ENCODE measurements at places on chromosomes 3 and 15.

DNA sequence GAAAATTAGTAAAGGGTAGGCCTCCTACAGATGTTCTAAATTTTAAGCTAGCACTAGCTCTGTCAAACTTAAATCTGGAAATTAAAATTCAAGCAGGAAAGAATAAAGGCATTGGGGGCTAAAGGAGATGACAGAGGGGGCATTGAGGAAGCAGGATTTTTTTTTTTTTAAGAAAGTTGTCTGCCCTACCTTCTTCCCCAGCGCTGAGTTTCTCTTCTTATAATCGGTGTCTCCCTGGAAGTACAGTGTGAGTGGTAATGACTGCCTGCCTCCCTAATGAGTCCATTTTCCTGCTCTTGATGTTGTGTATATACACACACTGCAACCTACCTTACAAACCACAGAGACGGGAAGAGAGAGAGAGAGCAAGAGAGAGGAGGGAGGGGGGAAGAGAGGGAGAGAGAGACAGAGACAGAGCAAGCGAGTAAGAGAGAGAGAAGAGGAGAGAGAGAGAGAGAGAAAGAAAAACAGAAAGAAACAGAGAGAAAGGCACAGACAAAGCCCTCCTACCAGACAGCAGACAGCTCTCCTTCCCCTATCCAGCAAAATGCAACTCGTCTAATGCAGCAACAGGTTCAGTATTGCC, 47.0 kb downstream of the ZBTB20 start:
- DNase-seq: no peak

DNA sequence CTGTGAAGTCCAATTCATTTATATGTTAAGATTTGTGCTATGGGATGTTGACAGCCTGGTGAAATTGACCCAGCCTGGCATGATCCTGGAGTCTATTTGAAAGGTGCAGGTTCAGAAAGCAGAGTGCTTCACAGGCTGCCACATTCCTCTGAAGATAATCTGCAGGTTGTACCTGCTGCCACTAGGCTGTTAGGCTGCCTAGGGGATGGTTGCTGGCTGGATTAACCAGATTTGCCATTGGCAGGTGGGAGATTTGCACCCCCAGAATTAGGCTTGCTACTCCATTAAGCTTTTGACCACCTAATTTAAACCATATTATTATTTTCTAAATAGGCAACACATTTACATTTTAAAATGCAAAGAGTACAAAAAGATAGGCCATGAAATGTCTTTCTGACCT, 85.8 kb upstream of the RASGRP1 start:
- no peak for DNase-seq

DNA sequence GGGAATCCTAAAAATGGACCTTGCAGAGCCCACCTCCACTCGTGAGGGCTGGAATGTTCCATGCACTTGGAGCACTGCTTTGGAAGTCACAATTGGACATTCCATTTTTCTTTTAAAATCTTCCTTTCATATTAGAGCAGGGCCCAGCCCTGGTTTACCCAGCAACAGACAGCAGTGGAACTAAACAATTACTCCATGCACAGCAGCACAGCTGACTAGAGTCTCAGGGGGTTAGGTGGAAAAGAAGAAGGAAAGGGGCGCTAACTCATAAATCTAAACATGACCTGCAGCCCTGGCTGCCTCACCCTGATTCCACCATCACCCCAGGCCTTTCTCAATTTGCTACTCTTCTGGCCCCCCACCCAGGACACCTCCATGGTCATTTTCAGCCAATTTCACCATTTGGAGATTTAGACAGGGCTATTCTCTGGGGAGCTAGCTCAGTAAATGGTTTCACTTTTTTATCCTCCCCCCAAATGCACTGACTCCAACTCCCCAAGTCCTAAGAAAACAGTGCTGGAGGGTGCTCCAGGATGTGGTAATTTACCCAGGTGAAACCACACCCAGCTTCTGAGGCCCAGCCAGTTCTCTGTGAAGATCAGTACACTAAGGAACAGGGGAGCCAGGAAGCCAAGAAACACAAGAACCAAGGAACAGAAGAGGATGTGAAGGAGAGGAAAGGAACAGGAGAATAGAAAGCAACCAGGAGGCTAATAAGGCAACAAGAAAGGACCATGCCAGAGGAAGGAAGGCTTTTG, 1.6 kb upstream of the LRRC31 start:
- DNase-seq: no peak

DNA sequence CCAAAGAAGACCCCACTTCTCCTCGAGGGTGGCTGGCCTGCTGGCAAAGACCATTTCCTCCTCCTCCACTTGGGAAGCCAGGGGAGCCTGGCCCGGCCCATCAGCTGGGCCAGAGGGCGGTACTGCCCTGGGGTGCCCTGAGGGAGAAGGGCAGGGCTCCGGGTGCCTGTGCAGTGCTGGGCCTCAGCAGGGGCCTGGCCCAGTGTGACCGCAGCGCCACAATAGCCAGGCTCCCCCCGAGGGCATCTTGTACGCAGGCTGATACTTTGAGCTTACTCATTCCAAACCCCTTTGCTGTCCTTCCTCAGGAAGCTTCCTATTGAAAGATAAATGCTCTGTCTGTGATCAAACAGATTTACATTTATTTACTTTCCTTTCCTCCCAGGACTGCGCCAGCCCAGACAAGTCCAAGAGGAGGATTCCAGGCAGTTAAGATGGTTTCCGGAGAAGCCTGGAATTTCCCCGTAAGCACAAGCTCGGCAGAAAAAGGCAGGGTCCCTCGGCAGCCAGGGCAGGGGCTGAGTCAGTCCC, 240.1 kb downstream of the XXYLT1 start:
- DNase-seq: no peak

GRCh38 chr3:43906849-43907507, 216.2 kb downstream of the ABHD5 start:
- no peak for DNase-seq

DNA sequence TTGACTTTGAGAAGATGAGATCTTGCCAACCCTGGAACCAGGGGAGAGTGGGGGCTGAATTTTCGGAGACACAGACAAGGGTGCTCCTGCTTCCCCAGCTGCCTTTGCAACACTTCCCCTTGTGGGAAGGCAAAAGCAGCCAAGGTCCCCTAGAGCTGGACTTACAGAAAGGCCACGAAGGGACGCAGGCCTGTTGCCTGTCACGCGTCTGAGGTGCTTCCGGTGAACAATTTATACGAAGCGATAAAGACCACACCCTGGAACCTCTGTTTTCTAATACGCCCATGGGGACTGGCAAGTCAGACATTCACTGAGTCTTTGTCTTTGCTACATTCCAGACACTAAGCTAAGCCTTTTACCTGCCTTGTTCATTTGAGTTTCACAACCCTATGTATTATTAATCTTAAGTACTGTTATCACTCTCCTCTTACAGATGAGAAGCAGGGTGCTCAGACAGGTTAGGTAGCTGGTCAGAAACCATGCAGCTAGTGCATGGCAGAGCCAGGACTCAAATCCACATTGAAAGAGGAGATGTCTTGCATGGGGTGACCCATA, 13.2 kb downstream of the MEGF11 start:
- DNase-seq: no peak

DNA sequence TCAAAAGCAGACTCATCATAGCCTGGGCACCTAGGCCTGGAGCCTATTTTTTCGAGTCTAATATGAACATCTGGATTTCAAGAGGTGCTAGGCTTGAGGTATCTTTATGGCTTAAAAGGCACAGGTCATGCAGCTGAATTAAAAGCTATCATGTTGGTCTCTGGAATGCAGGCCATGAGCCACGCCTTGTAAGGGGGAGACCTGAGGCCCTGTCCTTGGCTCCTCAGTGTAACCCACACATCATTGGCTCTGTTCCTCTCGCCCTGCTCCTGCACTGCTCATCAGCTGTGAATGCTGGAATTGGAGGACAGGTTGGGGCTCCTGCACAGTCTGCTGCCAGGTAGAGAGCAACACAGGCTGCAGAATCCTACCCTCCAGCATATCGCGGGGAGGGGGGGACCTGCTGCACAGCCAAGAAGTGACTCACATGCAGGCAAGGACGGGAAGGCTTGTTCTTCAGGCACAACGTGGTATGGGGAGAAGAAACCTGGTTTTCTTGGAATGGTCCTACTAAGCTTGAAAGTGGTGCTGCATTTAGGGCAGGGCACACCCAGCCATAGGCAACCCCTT, 146.0 kb downstream of the CHST2 start:
- DNase-seq: no peak

DNA sequence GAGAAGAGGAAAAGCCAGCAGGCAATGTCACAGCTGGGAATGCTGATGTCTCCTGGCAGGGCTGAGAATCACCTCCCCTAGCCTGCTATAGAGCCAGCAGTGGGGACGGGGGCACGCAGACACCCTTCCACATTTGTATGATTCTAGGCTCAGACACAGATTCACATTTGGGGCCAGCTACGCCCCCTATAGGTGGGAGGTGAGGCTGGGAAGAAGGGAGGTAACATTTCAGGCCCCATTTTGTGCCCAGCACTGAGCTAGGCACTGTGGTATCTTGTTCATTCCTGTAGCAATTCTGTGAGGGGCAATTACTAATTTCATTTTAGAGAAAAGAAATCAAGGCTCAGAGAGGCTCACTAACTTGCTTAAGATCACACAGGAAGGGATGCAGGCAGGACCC, 15.9 kb upstream of the ACAD9 start:
- DNase-seq: no peak

DNA sequence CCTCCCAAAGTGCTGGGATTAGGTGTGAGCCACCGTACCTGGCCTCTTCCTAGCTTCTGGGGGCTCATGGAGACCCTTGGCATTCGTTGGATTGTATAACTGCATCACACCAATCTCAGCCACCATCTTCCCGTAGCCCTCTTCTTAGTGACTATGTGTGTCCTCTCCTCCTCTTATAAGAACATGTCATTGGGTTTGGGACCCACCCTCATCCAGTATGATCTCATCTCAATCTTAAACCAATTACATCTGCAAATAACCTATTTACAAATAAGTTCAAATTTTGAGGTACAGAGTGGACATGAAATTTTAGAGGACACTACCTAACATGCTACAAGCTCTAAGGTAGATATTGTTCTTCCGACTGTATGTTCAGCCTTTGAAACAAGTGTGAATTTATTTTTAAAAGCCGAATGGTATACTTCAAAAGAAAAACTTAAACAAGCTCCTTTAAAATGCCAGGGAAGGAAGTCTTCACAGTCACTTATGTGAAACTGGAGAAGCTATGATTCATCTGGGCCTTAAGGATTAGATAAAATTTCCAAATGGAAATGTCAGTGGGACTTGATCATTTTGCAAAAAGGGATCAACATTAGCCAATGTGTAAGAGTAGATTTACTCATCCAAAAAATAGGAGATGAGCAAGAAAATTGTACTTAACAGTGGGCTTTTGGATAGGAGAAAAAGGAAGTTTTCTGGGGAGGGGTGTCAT, 225.7 kb downstream of the MEX3B start:
- no peak for DNase-seq

- no peak for DNase-seq
Measured at GRCh38 chr3:52047295-52047960, 8.9 kb downstream of the DUSP7 start.

GRCh38 chr3:34078418-34078817, 280.0 kb downstream of the PDCD6IP start:
- DNase-seq: no peak

- DNase-seq: no peak
Measured at GRCh38 chr3:135759651-135760050, 205.9 kb upstream of the PPP2R3A start.

- no peak for DNase-seq
Measured at GRCh38 chr3:100634493-100635272, 25.3 kb downstream of the ADGRG7 start.

DNA sequence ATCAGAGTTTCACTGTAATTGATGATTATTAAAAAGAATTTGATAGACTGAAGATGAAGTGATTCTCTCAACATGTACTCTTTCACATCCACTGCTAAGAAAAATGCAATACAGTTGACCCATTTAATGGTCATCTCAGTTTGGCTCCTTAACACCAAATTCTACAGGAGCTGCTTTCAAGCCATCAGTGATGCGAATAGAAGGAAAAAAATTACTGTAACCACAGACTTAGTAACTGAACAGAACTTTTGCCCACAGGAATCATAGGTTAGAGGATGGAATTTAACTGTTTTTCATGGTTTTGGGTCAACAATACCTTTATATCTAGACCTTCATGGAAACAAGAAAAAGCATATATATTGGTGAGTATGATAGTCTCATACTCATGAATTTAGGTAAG, 633.5 kb downstream of the CADM2 start:
- DNase-seq: no peak

DNA sequence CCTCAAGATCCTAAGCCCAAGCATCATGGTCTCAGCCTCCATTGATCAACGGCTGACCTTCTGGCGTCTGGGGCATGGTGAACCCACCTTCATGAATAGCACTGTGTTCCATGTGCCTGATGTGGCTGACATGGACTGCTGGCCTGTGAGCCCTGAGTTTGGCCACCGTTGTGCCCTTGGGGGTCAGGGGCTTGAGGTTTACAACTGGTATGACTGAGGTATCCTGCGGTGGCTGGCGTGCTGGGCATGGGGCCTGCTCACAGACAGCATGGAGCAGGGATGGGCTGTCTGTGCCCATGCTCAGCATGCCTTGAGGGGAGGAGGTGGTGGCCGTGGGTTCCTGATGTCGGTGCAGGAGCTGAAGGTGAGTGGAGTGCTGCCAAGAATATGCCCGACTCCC, 3.3 kb downstream of the DALRD3 start:
- no peak for DNase-seq

- no peak for DNase-seq
Measured at GRCh38 chr15:52150871-52151270, 38.3 kb upstream of the BCL2L10 start.

DNA sequence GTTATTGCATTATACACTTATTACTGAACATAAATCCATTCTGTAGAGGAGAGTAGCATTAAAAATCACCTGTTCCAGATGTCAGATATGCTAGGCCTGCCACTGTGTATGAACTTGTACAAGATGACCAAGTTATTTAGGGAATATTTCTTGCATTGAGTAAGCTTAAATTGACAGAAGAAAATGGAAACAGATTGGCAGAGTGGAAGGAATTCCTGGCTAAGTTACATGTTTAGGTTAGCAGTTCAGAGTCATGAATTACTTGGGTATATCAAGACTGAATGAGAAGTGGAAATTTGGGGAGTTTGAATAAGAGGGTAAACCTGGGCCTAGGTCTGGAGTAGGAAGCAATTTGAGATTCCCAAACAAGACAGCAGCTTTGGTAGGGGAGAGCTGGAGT, 44.6 kb downstream of the ARHGAP31 start:
- no peak for DNase-seq

DNA sequence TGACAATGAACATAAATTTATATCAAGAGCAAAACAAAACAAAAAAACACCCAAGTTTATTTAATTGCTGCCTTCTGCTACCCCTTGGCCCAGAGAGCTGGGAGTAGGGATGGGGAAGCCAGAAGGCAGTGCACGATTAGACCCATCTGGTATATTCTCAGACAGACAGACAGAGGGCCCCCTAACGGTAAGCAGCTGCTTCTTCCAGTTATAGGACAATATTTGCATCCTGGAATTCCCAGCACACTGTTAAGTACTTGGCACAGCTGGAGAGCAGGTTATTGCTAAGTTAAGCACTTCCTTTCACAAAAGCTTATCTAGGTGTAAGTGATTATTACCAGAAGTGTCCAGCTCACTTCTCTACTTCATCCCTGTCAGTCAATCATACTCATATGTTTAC, 39.3 kb downstream of the C2CD4B start:
- no peak for DNase-seq

All from activated CD4-positive, alpha-beta T cell treated with anti-CD3 and anti-CD28 coated beads for 24 hours (primary cell).